ENCODE measurements at places on chromosomes 4 and X. TPM values are rescaled to one million over a fixed set of nuclear protein-coding genes. Genes with fewer than 3 reads are reported as not detected.

GRCh38 chrX:15358533-15358932 lies 23.2 kb upstream of the PIGA start:
- H3K27ac ChIP-seq, result no peak overlapping the region
- H3K27me3 ChIP-seq, result no peaks in the 10 kb centered on the region
- no peak overlapping the region for H3K4me3 ChIP-seq
- H3K36me3 ChIP-seq, result no peaks in the 10 kb centered on the region
- DNase-seq, result no peak

DNA sequence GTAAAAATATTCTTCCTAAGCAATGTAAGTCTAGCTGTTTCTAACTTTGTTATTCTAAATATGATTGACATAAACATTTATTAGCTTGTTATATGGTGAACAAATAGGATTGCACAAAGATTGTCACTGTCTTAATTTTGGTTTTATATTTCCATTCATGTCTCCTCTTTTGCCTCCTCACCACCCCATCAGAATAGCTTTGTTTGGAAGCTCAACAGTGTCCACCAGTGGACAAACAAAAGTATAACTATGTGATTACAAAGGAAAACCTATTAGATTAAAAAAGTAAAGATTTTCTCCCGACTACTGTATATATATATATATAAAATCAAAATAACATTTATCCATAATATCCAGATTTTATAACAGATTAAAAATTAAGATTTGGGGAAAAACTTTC lies 468.2 kb downstream of the ZIC3 start:
- H3K27ac ChIP-seq, result no peak overlapping the region
- no peaks in the 10 kb centered on the region for H3K36me3 ChIP-seq
- no peaks in the 10 kb centered on the region for H3K27me3 ChIP-seq
- H3K4me3 ChIP-seq, result no peak overlapping the region
- DNase-seq, result no peak
- no peaks in the 10 kb centered on the region for H3K4me1 ChIP-seq

GRCh38 chrX:31376408-31377022 lies 304.7 kb upstream of the FTHL17 start:
- no peaks in the 10 kb centered on the region for H3K27me3 ChIP-seq
- H3K4me1 ChIP-seq, result no peaks in the 10 kb centered on the region
- no peak for DNase-seq
- H3K27ac ChIP-seq, result no peak overlapping the region
- H3K36me3 ChIP-seq, result no peaks in the 10 kb centered on the region

- DNase-seq, result no peak
- no peak overlapping the region for H3K4me3 ChIP-seq
- no peaks in the 10 kb centered on the region for H3K27me3 ChIP-seq
Measured at GRCh38 chr4:124953486-124953885, 241.0 kb upstream of the ANKRD50 start.

CXCL8 gene
- polyA plus RNA-seq, result 328 TPM

DNA sequence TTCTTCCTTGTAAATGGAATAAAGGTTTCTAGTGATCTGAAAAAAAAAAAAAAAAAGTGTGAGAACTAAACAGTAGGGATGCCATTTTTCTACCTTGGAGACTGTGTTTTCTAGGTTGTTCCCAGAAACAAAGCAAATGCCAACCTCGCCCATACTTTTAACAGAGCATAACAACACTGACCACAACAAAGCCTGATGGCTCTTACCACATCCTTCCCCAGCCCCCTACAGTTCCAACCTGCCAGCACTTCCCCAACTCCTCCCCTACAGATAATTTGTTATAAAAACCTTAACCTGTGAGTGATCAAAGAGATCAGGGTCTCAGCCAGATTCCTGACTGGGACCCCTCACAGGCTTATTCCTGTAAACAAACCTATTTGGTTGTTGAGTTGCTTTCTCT lies 940.0 kb downstream of the SH3BGRL start:
- no peak for DNase-seq
- no peak overlapping the region for H3K4me3 ChIP-seq
- no peak overlapping the region for H3K27ac ChIP-seq
- no peaks in the 10 kb centered on the region for H3K4me1 ChIP-seq

GRCh38 chr4:149715822-149716585 lies 99.6 kb downstream of the IQCM start:
- no peaks in the 10 kb centered on the region for H3K36me3 ChIP-seq
- no peak overlapping the region for H3K4me3 ChIP-seq
- DNase-seq, result no peak
- H3K27me3 ChIP-seq, result no peaks in the 10 kb centered on the region
- no peaks in the 10 kb centered on the region for H3K4me1 ChIP-seq
- H3K27ac ChIP-seq, result no peak overlapping the region

XG gene
- not detected for polyA plus RNA-seq

GRCh38 chrX:72121383-72121782 lies 10.3 kb downstream of the RTL5 start:
- no peaks in the 10 kb centered on the region for H3K27me3 ChIP-seq
- no peak overlapping the region for H3K4me3 ChIP-seq
- H3K27ac ChIP-seq, result peak overlapping the region; percentile 92
- no peaks in the 10 kb centered on the region for H3K36me3 ChIP-seq
- peaks cover 76% of the 10 kb centered on the region for H3K4me1 ChIP-seq

GRCh38 chr4:7103607-7104365 lies 35.9 kb upstream of the GRPEL1 start:
- no peaks in the 10 kb centered on the region for H3K36me3 ChIP-seq
- no peak overlapping the region for H3K27ac ChIP-seq
- H3K4me1 ChIP-seq, result peaks cover 22% of the 10 kb centered on the region
- no peaks in the 10 kb centered on the region for H3K27me3 ChIP-seq

- H3K36me3 ChIP-seq, result no peaks in the 10 kb centered on the region
- no peaks in the 10 kb centered on the region for H3K4me1 ChIP-seq
- H3K4me3 ChIP-seq, result no peak overlapping the region
- no peaks in the 10 kb centered on the region for H3K27me3 ChIP-seq
- no peak overlapping the region for H3K27ac ChIP-seq
Measured at GRCh38 chr4:188819233-188819632, 680.0 kb downstream of the TRIML1 start.

- H3K36me3 ChIP-seq, result no peaks in the 10 kb centered on the region
- no peak overlapping the region for H3K4me3 ChIP-seq
- H3K27me3 ChIP-seq, result no peaks in the 10 kb centered on the region
- no peaks in the 10 kb centered on the region for H3K4me1 ChIP-seq
- no peak for DNase-seq
- H3K27ac ChIP-seq, result no peak overlapping the region
Measured at GRCh38 chr4:3473181-3473950, 10.3 kb downstream of the DOK7 start.

DNA sequence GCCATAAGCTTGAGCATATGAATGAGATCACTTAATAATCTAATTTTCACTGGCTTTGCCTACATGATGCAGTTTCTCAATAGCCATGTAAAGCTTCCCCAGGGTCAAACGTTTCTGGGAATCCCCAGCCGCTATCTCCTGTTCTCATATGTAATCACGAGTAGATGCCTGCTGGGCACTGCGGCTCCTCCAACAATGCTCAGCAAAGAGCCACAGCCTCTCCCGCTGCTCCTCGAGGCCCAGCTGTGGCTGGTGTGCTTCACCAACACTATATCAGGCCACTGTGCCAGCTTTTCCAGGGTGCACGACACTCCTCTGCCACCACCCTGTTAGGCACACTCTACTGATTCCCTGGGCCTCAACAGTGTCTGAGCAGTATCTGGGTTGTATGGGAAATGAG lies 78.3 kb upstream of the RASGEF1B start:
- DNase-seq, result no peak
- no peaks in the 10 kb centered on the region for H3K4me1 ChIP-seq
- H3K4me3 ChIP-seq, result no peak overlapping the region

HSFX1 gene
- not detected for polyA plus RNA-seq

PDE5A gene
- polyA plus RNA-seq, result 0.82 TPM

Measured in CD14-positive monocyte (primary cell).